GM20000 (cell line): ENCODE measurements at places on chromosomes 11 and 22.

- DNase-seq = peak; percentile 77
Observed at GRCh38 chr11:118338637-118339061, 3.9 kb downstream of the CD3D start.

GRCh38 chr11:14334893-14335292 is 24.1 kb downstream of the RRAS2 start:
- no peak for DNase-seq

DNA sequence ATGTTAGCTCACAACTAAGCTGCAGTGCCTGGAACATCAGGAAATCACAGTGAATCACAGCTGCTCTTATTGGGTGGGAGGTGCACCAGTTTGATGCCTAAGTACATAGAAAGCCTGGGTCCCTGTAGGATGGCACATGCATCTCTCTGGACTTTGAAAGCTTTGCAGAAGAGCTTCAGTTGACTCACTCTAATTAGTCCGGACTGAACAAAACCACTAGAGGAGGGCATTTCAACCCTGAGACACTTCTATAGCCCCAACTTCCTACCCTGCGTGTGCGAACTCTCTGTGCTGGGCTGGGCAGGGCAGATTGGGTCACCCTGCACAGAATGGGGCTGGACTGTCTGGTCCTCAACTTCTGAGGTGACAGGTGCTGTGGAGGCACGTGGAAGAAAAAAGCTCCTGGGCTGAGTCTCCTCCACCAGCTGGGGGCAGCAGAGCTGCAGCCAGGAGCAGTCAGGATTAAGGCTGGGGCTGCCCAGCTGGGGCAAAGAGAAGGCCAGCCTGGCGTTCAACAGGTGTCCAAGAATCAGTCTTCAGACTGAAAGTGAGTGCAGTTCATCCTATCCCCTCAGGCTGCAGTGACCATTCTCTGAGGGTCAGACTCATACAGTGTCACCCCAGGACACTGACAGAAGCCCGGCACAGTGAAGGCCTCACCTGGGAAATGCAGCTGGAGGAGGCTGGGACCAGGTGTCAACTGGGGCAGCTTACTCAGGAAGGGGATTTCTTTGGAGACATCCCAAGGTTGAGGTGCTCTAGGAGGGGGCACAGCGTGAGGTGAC is 22.1 kb downstream of the GGTLC2 start:
- peak; percentile 25 for DNase-seq

DNA sequence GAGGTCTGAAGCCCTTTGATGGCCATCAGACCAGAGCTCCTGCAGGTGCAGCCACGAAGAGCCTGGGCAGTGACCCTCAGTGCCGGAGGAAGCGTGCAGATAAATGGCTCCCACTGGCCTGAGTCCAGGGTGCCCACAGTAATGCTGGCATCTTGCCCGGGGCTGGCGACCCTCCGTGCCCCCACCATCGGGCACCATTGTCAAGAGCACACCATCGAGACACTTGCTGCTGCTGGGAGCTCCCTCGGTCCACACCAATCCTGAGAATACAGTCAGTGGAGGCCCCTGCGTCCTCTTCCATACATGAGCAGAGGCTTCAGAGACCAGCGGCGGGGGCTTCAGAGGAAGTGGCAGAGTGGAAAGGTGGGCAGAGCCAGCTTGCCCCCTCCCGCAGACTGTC is 1448.3 kb downstream of the BRD1 start:
- no peak for DNase-seq

DNA sequence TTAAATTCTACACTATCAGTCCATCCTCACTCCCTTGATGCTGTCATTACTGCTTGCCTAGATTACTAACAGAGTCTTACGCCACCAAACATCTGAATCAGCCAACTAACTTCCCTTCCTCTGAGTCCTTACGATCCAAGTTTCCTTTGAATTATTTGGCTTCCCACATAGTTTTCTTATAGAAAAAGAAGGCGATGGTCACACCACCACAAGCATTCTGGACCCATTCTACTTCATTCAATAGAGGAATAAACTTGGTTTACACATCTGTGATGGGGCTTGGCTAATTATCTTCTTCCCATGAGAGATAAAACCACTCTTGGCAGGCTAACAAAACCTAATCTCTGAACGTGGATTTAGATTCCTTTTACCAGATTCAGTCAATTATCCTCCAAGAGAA is 35.0 kb downstream of the INTS4 start:
- no peak for DNase-seq

DNA sequence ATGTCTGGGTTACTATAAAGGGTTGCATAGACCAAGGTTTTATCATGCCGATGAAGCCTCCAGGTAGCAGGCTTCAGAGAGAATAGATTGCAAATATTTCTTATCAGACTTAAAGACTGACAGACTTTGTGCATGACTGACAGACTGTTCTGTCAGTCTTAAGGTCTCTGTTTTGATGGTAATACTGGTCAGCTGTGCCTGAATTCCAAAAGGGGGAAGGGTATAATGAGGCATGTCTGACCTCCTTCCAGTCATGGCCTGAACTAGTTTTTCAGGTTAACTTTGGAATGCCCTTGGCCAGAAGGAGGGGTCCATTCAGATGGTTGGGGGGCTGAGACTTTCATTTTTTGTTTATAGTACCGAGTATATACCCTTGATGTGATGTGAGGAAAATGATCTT is 4.7 kb upstream of the KCTD14 start:
- DNase-seq = no peak

- no peak for DNase-seq
Observed at GRCh38 chr11:85705800-85706199, 19.8 kb upstream of the CCDC89 start.

DNA sequence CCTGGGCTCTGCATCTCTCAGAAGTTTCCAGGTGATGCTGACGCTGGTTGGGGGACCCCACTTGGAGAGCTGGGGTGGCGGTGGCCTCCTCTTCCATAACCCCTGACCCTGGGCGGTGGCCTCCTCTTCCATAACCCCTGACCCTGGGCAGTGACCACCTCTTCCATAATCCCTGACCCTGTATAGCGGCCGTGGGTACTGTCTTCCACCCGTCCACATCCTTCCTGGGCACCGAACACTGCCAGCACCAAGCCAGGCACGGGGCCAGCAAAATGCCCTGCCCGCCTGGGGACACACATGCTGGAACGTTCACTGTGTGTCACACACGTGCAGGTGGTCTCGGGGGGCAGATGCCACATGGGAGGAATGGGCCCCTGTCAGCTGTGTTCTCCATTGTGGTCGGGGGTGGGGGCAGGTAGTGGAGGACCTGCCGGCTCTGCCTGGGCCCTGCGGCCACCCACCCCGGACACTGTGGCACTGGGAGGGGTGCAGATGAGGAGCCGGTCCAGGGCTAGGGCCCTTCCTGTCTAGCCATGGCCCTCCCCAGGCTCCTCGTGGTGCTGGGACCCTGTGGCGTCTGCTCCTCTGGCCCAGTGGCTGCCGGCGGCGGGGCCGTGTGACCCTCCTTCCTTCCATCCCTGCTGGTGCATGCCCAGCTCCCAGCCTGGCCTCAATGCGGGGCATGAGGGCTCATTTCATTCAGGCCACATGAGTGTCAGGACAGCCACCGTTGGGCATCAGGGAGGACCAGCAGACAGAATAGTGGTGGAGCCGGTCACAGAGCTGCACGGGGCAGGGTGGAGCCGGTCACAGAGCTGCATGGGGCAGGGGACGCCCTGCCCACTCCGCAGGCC is 10.8 kb downstream of the BRSK2 start:
- DNase-seq = no peak

DNA sequence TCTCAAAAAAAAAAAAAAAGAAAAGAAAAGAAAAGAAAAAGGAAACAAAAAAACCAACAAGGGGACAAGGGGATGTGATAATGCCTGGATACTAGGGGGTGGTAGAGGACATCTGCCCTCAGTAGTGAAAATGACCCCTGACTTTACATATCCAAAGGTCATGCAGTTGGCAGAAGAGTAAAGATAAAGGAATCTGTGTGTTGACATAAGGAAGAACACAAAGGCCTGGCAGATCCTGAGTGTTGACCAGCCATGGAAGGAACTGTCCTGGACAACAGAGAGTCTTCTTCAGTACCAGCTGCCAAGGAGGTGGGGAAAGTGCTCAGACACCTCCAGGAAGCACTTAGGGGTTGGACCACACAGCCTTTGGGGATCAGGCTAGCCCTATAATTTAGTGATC is 12.6 kb downstream of the SLC43A1 start:
- no peak for DNase-seq

- DNase-seq = no peak
Observed at GRCh38 chr11:57885298-57886050, 123.9 kb downstream of the CTNND1 start.

DNA sequence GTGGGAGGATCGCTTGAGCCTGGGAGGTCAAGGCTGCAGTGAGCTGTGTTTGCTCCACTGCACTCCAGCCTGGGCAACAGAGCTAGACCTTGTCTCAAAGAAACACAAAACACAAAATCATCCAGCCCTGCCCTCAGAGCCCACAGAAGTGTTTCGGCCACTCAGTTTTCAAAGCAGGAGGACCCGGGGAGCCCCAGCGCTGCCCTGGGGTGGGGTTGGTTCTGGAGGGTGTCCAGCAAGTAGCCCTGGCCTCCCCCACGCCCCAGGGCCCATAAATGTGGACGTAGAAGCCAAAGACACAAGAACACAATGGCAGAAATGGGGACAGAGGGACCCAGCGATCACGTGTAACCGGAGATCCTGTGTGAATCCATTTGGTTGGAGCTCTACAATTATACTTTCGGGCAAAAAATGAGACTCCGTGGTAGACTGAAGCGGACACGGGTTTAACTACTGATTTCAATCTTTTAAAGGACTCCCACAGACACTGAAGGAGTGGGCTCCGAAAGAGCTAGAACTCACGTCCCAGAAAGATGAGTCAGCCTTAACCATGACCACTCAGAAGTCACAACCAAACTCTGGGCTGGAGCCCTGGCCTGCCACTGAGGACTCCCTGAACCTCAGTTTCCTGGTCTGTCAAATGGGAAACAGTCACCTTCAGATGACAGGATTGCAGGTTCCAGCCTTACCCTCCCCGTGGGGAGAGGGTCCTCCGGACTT is 9.0 kb upstream of the CYTH4 start:
- DNase-seq = peak; percentile 25

- DNase-seq = no peak
Observed at GRCh38 chr11:13038366-13038765, 29.2 kb downstream of the RASSF10 start.

DNA sequence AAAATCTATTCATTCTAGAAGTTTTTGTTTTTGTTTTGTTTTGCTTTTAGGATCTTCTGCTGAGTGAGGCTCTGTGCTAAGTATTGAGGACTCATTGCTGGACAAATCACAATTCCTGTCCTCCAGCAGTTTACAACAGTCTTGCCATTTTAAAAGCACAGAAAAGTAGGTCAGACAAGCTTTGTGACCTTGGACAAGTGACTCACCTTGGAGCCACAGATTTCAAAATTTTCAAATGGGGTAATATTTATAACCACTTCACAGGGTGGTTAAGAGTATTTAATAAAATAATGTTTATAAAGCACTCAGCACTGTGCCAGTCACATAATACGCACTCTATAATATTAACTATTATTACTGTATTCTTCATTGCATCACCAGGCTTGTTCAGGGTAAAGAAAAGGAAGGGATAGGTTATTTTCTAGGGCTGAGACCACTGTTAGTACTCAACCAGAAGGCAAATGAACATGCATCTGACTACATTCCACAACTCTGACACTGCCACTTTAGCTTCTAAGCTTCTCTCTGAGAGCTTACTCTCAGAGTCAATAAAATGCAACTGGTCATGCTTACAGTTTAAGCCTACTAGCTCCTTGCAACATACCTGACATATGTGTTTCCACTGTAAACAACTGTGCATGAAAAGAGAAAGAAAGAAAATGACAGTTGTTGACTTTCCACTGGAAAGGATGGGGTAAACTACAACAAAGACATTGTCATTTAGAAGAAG is 63.2 kb upstream of the FIBIN start:
- DNase-seq = no peak

GRCh38 chr11:86152006-86152862 is 83.3 kb upstream of the PICALM start:
- no peak for DNase-seq

GRCh38 chr11:17790453-17790852 is 55.9 kb downstream of the KCNC1 start:
- DNase-seq = no peak

GRCh38 chr11:62120001-62120400 is 3.8 kb upstream of the INCENP start:
- DNase-seq = no peak

- no peak for DNase-seq
Observed at GRCh38 chr11:45473341-45473895, 187.3 kb upstream of the SYT13 start.

GRCh38 chr22:28883657-28883916 is 215 bp downstream of the ZNRF3 start:
- peak; percentile 61 for DNase-seq

- DNase-seq = no peak
Observed at GRCh38 chr22:36512991-36513390, 6.2 kb upstream of the FOXRED2 start.

- no peak for DNase-seq
Observed at GRCh38 chr11:122799406-122800105, 38.7 kb upstream of the CRTAM start.

GRCh38 chr22:30873086-30873650 is 95.4 kb downstream of the MORC2 start:
- no peak for DNase-seq

- no peak for DNase-seq
Observed at GRCh38 chr22:46289244-46289891, 7.3 kb upstream of the GTSE1 start.

- peak; percentile 47 for DNase-seq
Observed at GRCh38 chr11:60634126-60634525, 65.3 kb upstream of the MS4A8 start.

GRCh38 chr22:47042116-47042825 is 279.8 kb downstream of the TBC1D22A start:
- no peak for DNase-seq

- DNase-seq = peak; percentile 83
Observed at GRCh38 chr22:38412435-38413084, 42.4 kb downstream of the KCNJ4 start.

DNA sequence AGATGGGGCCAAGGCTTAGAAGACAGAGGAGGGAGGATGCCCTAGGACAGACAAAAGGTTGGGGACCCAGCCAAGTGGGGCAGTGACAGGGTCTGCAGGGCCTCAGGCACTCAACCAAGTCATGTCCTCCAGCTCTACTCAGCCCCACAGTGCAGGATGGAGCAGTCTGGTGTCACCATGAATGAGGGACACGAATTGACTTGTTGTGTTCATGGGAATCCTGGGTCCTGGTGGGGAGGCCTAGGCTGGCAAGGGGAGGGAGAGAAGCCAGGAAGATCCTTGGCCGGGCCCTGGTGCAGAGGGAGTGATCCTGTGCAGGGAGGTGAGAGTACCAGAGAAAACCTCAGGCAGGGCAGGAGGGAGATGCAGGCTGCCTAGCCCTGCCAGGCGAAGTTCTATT is 12.0 kb downstream of the P2RY6 start:
- DNase-seq = no peak

- no peak for DNase-seq
Observed at GRCh38 chr11:59219836-59220235, 7.1 kb upstream of the MPEG1 start.
